ENCODE measurements at places on chromosomes 5 and 9.

DNA sequence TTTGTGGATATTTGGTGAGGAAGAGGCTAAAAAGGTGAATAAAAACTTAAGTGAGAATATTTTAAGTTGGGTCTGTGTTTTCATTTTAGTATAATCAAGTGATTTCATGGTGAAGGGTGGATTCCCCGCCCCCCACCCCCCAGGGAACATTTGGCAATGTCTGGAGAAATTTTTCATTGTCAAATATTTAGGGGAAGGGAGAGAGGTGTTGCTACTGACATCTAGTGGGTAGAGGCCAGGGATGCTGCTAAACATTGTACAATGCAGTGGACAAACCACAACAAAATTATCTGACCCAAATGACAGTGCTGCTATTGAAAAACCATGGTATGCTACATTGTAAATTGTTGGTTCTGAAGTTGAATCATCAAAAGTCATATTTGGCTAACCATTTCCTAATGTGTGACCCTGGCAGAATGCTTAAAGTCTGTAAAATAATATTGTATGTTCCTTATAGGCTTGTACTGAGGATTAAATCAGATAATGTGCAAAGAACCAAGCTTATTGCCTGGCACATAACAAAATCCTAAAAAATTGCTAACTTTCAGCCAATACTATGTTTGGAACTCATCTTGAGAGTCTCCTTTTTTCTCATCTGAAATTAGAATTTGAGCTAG lies 5.6 kb downstream of the C5orf24 start:
- DNase-seq: no peak

GRCh38 chr5:132890817-132891216 lies 17.3 kb downstream of the LEAP2 start:
- DNase-seq: no peak

DNA sequence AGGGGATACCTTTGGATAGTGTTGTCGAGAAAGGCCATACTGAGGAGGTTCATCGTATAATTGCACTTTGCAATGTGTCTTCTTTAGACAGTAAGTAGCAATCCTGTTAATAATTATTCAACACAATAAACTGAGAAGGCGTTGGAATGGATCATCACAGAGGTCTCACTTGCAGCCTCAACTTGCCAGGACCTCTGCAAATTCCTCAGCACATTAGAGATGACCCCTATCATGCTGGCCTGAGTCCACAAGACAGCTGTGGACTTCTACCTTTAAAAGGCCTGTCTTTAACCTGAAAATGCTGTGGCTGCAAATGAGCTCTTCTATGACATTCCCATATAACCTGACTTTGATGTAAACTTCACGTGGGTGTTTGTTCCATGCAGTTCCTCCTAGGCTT lies 14.1 kb downstream of the SH3TC2 start:
- DNase-seq: no peak

DNA sequence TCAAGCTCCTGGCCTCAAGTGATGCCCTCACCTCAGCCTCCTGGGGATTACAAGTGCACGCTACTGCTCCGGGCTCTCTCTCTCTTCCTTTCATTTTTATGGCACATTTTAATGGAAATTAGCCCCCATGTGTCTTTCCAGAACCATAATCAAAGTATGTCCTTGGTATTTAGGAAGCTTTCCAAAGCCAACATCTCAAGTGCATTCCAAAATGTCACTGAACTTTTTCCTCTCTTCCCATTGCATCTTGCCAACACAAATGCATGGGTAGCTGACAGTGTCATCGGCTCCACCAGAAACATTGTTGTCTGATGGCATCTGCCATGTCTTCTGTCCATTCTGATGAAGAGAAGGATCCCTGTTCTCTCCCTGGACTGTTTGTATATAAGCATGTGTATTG lies 90.5 kb upstream of the ANXA1 start:
- DNase-seq: no peak

GRCh38 chr9:86939321-86939720 lies 8.0 kb downstream of the GAS1 start:
- DNase-seq: no peak

DNA sequence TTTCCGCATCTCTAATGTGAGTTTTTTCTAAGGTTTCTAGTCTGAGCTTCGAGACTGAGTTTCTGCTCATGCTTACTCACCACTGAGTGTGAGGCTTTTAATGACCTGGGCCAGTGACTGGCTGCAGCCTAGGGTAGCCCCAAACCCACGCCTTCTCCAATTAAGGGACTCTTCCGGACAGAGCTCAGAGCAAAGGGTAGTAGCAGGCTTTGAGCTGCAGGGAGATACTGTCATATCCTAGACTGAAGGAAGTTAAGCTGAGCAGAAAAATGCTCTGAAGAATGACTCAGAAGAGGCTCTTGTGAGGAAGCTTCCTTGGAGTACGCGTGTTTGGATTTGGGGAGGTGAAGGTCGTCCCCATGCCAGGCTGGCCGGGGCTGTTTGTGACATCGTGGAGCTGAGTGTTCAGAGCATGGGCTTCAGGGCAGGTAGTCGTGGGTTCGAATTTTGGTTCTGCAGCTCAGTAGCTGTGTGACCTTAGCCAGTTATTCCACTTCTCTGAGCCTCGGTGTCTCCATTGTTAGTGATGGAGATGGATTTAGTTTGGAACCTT lies 3.5 kb downstream of the USP20 start:
- DNase-seq: no peak

DNA sequence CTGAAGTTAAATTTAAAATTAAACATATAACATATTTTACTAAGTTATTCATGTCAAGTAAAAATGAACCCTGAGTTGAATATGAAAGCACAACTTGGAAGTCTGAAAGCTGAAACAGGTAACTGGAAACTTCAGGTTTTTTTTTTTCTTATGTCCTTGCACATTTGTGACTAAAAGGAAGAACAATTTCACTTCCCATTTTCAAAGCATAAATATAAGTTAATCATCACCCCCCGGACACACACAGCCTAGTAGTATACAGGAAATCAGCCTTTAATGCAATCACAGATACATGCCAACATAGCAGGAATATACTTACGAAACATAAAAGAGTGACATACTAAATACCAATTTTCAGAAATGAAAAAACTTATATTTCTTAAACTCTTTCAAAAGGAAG lies 225.9 kb downstream of the RFX3 start:
- no peak for DNase-seq

DNA sequence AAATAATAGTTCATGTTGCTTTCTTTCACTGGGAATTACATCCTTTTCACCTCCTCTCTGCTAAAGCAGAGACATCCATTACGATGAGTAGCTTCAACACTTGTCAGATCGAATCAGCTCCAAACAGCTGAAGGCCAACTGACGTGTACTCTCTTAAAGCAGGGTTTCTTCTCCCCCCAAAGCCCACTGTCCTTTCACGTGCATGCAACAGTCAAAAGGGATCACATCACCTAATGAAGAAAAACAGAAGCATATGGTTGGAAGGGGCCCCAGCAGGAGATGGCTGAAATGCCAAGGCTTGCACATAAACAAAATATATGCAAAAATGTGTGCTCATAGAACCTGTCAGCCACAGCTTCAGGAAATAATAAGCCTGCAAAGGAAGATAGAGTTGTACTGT lies 421.6 kb downstream of the ANXA1 start:
- DNase-seq: no peak

DNA sequence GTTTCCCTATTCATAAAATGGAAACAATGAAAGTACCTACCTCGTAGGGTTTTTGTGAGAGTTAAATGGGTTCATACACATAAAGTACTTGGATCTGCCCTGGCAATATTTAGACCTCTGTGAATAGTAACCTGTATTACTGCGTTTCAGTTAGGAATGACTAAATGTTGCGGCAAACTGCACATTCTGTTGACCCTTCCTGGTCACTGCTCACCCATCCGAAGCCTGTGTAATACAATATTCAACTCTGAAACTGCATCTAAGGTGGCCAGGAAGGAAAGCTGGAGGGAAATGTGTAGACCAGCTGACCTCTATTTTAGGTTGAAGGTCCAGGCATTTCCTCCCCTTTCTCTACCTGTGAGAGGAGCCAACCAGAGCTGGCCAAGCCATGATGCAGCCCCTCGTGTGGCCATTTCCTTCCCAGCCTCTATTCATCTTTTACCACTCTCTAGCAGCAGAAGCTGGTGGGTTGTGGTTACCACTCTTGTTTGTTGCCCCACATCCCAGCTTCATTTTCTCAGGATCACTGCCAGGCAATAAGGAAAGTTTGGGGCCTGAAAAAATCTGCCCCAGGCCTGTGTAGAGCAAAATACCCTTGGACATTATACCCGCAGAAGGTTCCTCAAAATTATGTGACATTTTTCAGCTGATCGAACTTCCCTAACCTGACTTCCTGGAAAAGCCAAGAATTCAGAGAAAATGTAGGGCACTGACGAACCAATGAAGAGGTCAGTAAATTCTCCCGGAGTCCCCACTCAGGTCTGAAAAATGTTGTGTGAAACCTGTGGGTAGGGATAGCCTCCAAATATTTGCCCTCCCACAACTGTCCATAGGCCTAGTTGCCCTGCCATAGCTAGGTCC lies 20.5 kb upstream of the PDCD1LG2 start:
- DNase-seq: no peak

All from stimulated activated naive B cell treated with anti-CD40 and anti-IgM and Interleukin-4, amounts not matched to agents 10 μg/mL and 1 μg/mL and 100 μg/mL, for 72 hours (primary cell).